ENCODE measurements at places on chromosomes 13 and 19.

- no peak for DNase-seq
Observed at GRCh38 chr13:51364404-51365008, 25.0 kb downstream of the SERPINE3 start.

- no peak for DNase-seq
Observed at GRCh38 chr19:50750010-50750409, 20.3 kb upstream of the GPR32 start.

- no peak for DNase-seq
Observed at GRCh38 chr13:20778311-20778710, 4.5 kb upstream of the EEF1AKMT1 start.

DNA sequence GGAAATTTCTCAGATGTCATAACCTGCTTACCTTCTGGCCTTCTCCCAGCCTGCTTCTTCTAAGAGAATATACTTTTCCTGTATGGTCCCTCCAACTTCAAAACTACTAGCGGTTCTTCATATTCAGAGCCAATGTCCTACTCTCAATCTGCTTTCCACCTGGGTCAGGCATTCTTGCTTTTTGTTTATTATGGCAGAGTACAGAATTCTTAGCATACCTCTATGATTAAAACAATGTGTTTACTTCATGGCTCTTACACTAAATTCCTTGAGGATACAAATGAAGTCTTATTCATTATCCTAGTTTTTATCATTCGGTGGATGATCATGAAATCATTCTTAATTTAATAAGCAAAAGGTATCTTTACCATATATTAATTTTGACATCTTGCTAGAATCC, 484.2 kb upstream of the SLITRK1 start:
- DNase-seq, result no peak

DNA sequence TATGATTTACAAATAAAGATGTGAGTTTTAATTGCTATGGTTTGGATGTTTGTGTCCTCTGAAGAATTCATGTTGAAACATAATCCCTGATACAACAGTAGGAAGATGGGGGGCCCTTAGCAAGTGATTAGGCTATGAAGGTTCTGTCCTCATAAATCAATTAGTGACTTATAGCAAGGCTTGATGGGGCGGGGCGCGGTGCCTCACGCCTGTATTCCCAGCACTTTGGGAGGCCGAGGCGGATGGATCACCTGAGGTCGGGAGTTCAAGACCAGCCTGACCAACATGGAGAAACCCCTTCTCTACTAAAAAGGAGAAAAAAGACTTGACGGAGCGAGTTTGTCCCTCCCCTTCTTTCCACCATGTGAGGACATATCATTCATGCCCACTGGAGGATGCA, 2486.5 kb upstream of the PCDH20 start:
- DNase-seq, result no peak

GRCh38 chr19:6802336-6803035, 30.0 kb downstream of the VAV1 start:
- no peak for DNase-seq

GRCh38 chr19:36210497-36210896, 4.0 kb downstream of the ZNF565 start:
- DNase-seq, result no peak

DNA sequence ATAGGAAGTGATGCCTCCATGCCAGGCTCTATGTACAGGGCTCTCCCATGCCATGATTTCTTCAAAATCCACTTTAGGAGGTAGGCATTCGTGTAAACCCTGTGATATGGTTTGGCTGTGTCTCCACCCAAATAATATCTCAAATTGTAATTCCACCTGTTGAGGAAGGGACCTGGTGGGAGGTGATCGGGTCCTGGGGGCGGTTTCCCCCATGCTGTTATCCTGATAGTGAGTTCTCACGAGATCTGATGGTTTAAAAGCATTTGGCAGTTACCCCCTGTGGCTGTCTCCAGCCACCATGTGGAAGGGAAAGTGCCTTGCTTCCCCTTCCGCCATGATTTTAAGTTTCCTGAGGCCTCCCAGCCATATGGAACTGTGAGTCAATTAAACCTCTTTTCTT, 8.1 kb downstream of the SARS2 start:
- DNase-seq, result no peak

- no peak for DNase-seq
Observed at GRCh38 chr13:46615888-46616531, 63.0 kb downstream of the LRCH1 start.

- no peak for DNase-seq
Observed at GRCh38 chr19:33687481-33688170, 65.9 kb downstream of the CHST8 start.

DNA sequence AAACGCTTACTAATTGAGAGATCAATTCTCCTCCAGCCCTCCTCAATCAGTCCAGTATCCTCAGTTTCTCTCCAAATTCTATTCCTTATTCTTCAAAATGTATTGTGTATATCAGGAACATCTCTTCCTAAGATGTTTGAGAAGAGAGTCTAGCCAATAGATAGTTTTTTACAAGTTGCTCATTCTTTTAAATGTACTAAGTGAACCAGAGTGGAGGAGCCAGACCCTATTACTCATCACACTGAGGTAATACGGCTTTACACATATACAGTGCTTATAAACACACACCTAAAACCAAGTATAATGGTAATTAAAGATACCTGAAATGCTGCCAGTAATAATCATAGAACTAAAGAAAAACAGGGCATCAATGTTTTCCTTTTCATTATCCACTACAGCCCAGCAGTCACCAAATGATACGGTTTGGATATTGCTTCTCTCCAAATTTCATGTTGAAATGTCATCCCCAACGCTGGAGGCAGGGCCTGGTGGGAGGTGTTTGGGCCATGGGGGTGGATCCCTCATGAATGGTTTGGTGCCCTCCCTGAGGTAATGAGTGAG, 45.2 kb upstream of the HMGB1 start:
- DNase-seq, result no peak

- DNase-seq, result no peak
Observed at GRCh38 chr13:103945836-103946235, 879.6 kb upstream of the SLC10A2 start.

DNA sequence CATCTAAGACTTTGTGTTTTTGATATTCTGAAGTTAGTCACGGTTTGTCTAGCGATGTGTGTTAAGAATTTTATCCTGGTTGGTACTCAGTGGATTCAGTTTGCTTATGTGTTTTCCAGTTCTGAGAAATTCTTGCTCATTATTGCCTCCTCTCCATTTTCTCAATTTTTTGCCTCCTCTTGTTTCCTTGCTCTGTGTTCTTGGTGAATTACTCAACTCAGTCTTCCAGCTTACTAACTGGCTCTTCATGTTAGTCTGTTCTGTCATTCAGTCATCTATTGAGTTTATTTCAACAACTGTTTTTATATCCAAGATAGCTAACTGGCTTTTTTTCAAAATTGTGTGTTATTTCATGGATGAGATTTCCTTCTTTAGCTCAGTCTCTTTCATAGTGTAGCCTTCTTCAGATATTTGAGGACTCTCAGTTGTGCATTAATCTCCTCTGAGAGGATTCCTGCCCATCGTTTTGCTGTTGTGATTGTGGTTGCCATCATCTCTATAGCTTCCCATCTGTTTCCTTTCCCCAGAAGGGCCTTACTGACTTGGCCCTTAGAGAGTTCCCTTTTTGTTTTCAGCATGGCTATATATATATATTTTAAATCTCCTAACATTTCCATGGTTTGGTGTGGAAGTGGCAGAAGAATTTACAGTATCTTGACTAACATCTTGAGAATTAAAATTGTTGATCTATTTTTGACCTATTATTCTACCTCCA, 6.2 kb downstream of the SETDB2 start:
- no peak for DNase-seq

DNA sequence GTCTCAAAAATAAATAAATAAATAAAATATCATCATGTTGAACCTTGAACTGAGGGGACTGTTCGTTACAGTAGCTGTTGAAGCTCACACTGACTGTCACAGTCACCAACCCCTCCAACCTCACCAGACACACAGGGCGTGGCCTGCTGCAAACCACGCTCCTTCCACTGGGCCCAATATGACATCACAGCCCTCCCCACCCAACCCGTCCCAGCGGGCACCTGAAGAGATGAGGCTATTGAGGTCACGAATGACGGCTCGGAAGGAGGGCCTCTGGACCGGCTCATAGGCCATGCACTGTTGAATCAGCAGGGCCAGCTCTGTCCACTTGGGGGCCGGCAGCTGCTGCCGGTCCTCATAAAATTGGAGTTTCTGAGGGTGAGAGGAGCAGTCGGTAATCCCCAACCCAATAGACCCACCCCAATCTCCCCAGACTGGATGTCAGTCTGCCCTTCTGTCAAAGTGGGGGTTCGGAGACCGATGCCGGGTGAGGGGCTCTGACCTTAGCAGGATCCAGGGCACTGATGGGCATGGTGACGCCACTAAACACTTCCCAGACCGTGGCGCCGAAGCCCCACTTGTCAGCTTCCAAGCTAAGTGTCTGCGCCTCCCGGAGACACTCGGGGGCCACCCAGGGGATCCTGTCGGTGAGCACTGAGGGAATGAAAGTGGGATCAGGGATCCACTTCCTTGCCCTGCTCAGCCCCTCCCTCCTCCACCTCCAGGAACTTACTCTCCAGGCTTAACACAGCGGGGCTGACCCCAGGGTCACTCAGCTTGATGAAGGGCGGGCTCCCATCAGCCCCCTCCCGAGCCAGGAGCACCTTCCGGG, 13.2 kb downstream of the JAK3 start:
- DNase-seq, result no peak

DNA sequence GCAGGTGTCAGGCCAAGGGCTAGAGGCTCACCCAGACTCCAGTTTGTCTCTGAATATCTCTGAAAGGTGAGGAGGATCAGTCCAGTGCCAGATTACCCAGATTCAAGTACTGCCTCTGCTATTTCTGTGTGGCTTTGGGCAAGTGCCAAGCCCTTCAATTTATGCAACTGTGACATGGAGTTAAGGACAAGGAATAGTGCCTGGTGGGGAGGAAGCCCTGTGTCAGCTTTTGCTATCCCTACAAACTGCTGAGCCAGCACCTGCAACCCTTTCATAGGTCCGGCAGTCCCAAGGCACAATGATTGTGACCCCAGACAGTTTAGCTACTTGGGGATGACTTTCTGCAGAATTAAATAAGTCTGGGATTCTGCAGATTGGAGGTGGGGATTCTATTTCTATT, 123.0 kb downstream of the KL start:
- DNase-seq, result no peak

GRCh38 chr13:64248371-64249065, 2832.9 kb upstream of the PCDH20 start:
- DNase-seq, result no peak

GRCh38 chr13:110981379-110981778, 66.5 kb upstream of the ANKRD10 start:
- DNase-seq, result no peak

- DNase-seq, result no peak
Observed at GRCh38 chr13:106415442-106415841, 120.0 kb downstream of the EFNB2 start.

DNA sequence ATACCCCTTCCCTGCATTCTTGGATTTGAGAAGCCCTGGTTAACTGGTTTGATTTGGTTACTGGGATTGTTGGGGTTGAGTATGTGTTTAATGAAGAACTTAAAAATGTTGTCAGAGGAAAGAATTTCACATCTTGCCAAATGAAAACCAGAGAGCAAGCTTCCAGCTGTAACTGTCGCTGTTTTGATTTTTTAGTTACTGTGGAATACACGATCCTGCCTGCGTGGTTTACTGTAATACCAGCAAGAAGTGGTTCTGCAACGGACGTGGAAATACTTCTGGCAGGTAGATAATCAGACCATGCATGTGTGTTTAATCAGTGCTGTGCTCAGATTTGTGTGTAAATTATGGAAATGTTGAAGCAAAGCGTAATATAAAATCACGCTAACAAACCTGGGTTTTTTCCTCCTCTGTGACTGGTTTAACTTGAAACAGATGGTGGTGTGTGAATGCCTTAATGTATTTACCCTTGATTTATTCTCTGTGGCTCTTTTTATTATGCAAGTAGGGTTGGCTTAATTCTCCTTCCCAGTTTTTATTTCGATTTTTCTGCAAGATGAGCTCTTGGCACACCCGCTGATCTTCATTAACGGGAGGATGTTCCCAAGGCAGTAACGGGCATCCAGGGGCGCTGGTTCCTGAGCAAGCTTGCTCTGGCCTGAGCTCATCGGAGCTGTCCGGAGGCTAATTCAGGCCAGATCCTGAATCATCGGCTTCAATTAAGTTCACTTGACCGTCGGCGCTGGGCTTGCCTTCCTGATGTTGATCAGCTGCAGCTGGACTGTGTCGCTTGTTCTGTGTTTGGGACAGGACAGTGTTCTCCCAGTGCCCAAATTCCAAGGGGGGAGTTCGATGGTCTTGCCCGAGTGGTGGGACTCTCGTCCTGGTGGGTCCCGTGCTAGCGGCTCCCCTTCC, 16.0 kb downstream of the UPF1 start:
- no peak for DNase-seq

DNA sequence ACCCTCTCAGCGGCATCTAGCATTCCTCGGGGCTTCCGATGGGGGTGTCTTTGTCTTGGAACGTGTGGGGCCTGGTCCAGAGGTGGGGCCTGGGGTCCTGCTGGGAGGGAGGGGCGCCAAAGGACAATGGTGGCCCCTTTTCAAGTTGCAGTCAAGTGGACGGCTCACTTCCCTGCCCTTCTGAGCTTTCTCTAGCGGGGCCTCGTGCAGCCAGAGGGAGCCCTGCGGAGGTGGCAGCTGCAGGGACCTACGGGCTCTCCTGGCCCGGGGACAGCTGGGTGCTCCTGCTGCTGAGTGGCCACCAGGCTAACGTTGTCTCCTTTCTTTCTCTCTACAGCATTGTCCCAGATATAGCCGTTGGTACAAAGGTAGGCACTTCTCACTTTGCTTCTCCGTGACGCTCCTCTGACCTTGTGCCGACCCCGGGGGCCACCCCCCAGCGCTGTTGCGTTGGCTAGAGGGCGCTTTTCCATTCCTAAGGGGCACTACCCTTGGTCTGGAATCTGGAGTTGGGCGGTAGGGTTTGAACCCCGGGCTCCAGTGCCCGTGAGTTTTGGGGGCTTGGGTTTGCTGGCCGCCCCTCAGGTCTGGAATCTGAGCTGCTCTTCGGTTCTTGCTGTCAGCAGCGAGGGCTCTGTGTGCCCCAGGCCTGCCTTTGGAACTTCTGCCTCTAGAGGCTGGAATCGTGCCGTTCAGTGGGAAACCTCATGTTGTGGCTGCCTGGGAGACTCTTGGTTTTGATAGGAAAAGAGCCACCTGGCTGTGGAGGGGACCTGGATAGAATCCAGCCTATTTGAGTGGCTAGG, 2.0 kb downstream of the PTBP1 start:
- no peak for DNase-seq

GRCh38 chr13:30340331-30341250, 33.2 kb upstream of the KATNAL1 start:
- DNase-seq, result no peak

DNA sequence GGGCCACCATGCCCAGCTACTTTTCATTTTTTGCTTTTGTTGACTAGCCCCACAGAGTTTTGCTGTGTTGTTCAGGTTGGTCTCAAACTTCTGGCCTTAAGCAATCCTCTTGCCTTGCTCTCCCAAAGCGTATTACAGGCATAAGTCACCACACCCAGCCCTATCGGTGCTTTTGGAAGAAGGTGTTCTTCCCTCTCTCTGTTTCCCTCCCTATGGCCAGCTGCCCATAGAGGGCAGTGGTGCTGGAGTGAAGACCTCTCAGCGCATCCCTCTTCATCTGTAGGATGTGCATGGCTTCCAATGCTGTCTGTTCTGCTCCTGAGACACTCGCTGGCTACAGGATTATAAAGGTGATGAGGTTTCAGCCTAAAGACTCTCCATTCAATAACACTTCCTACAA, 1.3 kb upstream of the CD22 start:
- DNase-seq, result no peak
